ENCODE measurements at places on chromosomes 7 and 10.

- DNase-seq, result peak; percentile 68
These were observed 77.0 kb upstream of the GNA12 start for GRCh38 chr7:2920956-2921652.

DNA sequence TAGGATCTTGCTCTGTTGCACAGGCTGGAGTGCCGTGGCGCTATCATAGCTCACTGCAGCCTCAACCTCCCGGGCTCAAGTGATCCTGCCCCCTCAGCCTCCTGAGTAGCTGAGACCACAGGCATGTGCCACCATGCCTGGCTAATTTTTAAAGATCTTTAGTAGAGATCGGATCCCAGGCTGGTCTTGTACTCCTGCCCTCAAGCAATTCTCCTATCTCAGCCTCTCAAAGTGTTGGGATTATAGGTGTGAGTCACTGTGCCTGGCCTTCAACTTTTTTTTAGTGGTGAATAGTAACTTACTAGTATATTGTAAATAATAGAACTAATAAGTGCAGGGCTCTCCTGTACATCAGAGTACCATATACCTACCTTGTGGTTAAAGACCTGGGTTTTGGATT lies 52.1 kb upstream of the LMTK2 start:
- no peak for DNase-seq

GRCh38 chr7:24825381-24825794 lies 68.1 kb upstream of the GSDME start:
- DNase-seq, result no peak

DNA sequence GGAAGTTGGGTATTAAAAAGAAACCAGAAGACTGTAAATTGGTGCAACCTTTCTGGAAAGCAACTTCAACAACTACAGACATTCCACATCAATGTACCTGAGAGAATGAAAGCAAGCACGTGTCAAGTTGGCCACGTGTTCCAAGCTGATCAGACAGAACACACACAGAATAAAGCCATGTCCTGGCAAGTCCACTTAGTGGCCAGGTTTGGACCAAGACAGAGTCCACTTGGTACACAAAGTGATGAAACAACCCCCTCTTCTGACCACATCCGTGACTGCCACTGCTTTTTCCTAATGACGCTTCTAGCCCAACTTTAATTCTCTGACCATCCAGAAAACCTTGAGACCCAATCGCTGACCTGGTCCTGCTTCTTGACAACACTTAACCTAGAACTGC lies 109.4 kb downstream of the ABLIM1 start:
- DNase-seq, result no peak

GRCh38 chr10:62692085-62692484 lies 112.4 kb upstream of the ADO start:
- no peak for DNase-seq

DNA sequence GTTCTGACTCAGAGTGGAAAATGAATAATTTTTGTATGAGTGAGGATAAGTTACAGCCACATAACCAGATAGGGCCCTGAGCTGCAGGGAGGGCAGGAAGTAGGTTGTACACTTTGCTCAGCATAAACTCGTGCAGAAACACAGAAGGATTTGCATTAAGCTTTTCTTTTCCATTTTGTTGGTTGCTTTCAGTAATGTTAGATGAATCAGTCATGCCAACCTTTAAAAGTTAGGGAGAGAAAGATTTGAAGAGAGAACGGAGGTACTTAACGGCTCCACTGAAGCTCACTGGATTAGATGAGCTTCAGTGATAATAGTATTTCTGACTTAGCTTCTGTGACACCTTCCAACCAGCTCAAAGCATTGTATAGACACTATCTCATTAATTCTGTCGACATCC lies 348.1 kb downstream of the GATA3 start:
- no peak for DNase-seq
